Stimulated activated CD8-positive, alpha-beta memory T cell treated with anti-CD3 and anti-CD28 coated beads, Interleukin-2, amount 100 ng/mL, for 1 hour (primary cell): ENCODE measurements at places on chromosomes 1 and 21.

DNA sequence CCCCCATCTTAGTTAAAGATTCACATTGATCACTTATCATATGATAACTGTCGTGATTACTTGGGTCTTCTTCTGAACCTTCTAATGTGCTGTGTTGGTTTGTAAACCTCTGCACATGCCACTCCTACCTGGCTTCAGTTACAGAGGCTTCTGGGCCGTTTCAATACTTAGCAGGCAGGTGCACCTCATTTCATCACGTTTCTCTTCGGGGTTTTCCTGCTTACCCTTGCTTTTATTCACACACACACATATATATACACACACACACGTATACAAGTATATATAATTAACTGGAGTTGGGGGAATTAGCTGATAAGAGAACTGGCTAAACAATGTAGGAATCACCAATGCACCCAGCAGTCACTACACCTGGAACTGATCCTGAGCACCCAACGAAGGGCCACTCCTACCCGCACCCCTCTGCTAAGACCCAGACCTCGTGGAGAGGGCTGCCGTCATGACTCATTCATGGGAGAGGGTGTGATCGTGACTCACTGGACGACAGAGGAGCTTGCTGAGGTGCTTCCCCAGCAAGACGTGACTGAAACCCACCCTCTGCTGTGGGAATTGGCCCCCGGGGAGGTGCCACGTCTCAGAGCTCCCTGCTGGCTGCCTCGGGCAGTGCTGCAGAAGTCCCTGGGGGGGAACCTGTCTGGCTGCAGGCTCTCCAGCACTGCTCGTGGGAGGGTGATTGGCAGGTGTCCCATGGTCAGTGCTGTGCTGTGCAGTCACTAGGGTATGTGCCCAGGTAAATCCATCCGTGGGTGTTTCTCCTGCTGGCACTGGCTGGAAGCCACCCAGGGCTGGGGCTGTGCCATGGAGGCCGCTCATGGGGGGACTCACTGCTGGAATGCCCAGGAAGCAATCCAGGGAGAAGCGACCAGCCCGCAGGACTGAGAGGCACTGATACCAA, 166.6 kb downstream of the DYRK1A start:
- DNase-seq = no peak

DNA sequence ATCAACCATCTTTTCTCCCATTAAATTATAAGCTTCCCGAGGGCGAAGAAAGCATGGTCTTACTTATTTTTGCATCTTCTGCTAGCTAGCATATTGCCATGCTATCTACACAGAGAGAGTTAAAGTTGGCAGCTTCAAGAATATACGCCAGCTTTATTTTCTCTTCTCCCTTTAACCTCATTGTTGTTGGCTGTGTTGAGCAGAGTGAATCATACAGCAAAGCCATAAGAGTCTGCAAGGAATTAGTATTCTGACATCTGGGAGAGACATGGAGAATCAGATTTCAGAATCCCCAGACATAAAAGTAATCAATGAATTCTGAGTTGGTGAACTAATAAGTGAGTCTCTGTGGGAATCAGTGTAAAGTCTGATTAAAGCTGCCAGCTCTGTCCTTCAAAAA, 649.6 kb upstream of the PTBP2 start:
- DNase-seq = no peak

DNA sequence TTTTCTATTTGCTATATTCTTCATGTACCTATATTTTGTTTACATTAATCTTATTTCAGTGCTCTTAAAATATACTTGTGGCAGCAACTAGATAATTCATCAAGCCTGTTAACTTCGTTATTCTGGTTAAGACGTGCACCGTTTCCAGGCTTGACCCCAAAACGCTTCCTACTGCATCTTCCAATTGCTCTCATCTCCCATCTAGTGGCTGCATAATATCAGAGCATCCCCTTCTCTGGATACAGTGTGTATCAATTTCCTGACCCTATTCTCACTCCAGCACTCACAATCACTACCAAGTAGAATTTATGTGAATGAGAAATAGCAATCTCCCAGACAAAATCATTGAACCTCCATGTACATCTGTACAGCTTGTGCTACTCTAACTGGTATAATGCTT, 1280.3 kb upstream of the B3GALT2 start:
- no peak for DNase-seq

DNA sequence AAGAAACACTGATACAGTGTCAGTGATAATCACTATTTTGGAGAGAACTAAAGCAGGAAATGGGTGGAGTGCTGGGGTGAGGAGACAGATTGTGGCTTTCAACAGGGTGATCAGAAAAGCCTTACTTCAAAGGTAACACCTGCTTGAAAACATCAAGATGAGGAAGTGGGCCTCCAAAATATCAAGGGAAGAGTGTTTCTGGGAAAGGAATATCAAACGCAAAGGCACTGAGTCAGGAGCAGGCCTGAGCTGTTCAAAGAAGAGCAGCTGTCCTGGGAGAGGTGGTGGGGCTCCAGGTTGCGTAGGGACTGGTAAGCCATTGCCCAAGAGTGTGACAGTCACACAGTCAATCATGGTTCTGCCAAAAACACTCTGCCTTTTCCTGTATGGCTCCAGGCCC, 47.1 kb upstream of the ATP1A1 start:
- DNase-seq = peak; percentile 13

DNA sequence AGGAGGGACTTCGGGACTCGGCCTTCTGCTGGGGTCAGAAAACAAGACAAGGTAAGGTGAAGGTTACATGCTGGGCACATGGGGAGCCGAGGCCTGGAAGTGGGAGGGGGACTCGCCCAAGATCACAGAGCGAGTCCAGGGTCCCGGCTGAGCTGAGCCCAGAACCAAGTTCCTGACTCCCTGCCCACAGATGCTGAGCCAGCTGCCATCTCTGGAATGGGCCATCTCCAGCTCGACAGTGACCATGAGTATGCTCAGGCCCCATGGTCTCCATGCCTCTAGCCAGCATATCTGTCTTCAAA, 26.7 kb upstream of the EDN2 start:
- DNase-seq = no peak

DNA sequence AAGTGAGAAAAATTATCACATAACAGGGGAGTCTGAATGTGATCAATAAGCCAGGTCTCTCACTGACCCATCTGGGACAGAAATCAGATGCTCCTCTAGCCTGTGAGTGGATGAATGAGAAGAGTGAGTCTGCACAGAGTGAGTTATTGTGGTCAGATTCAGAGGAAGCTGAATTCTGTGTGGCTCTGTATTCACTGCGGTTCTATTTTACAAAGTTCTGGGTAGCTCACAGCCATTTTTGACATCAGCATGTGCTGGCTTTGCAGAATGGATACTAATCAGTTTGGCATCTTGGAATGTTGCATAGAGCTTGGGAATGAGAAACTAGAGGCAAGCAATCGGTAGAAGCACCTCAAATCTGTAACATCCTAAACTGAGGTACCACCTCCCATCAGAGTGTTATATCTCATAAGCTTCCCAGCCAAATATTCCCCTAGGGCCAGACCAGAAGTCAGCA, 3.8 kb downstream of the COLGALT2 start:
- no peak for DNase-seq

- no peak for DNase-seq
These were observed 128.5 kb upstream of the KIF26B start for GRCh38 chr1:245026247-245026646.

DNA sequence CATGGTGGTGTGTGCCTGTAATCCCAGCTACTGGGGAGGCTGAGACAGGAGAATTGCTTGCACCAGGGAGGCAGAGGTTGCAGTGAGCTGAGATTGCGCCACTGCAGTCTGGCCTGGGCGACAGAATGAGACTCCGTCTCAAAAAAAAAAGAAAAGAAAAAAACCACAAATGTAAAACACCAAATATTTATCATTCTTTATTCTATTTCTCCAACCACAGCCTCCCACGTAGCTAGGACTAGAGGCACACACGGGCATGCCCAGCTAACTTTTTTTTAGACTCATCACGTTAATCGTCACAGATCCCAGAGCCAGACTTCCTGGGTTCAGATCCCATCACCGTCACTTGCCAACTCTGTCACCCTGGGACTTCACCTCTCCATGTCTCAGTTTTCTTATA, 13.5 kb downstream of the DNAJC16 start:
- no peak for DNase-seq

DNA sequence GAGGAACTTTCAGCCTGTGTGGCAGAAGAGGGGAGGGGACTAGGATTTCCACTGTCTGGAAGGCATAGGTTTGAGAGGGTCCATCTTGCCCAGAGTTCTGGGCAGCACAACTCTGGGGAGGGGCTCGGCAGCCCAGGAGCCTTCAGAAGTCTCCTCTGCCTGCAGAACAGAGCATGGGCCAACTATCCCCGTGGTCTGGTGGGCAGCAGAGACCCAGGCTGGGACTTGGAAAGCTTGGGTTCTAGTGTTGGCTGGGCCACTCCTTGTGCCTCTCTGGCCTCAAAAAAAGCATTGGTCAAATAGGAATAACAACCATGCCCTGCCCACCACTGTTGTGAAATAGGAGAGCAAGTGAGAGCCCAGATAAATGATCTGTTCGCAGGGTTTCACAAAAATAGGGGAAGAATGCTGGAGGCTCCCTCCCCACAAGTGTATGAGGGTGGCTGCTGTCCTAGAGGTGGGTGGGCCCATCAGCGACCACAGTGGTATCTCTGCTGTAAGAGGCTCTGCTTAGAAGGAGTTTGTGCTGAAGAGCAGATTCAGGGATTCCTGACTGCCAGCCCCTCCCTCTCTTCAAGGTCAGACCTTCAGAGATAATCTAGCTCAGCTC, 8.9 kb downstream of the EPHA10 start:
- DNase-seq = no peak

DNA sequence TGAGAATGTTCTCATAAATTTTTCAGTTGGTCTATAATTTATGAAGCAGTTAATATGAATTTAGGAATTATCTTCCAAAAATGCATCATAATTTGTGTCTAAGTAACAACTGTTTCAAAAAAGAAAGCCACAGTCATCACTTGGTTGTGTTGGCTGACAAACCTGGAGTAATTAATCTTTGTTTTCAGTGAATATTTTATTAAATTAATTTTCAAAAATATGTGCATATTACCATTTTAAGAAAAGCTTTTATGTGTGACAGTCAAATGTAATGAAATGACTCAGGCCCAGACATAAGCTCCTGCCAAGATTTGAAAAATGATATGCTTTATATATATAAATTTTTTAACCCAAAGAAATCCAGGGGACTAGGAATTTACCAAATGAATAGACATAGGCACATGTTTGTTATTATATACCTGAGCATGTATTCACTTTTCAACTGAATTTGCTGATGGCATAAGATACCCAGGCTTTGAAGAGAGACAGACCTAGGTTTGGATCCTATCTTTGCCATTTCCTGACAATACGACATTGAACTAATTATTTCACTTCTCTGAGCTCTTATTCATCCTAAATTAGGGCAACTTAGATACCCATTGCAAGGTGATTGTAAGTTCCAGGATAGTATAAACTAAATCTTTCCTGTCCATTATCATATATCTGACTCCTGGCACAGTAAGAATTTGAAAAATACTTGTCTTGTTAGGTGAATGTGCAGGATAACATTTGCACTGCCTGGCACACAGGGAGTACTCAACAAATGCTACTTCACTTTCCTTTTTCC, 729.5 kb upstream of the ADGRL2 start:
- DNase-seq = no peak
